ENCODE measurements at places on chromosomes 1 and 21.
A peak's percentile ranks its signal among the peaks of the same experiment; 100 is the strongest.

- no peak for DNase-seq
Observed at GRCh38 chr1:200506471-200506870, 96.6 kb upstream of the ZNF281 start.

DNA sequence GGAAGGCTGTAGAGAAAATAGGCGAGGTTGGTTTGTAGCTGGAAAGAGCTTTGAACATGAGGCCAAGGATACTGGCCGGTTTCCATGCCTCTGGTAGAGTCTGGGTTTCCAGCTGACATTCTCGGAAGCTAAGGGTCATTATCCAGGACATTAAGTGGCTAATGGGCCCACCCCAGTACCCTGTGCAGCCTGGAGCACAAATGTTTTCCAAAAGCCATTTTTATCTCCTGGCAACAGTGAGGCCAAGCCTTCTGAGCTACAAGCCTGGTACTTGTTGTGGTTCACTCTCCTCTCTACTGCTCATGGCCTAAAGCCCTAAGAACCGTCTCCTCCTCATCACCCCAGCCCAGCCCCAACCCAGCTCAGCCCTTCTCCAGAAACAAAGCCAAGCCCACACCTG is 122.9 kb downstream of the DMRTA2 start:
- no peak for DNase-seq

GRCh38 chr21:38945545-38946245 is 140.0 kb downstream of the ETS2 start:
- DNase-seq: no peak

- DNase-seq: no peak
Observed at GRCh38 chr1:56491441-56491840, 87.9 kb downstream of the PLPP3 start.

DNA sequence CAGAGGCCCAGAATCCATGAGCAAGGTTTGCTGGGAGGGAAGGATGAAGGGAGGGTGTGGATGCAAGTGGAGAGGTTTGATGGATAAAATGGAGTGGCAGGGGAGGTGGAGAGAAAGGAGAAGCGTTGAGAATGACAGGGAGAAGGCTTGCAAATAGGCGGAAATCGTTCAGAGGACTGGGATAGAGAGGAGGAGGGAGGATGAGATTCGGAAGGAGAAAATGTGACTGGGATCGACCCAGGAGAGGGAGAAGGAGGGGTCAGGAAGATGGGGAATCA is 376 bp downstream of the AVPR1B start:
- no peak for DNase-seq

- no peak for DNase-seq
Observed at GRCh38 chr21:14870853-14871149, 194.0 kb downstream of the NRIP1 start.

GRCh38 chr1:227422581-227422980 is 104.3 kb upstream of the CDC42BPA start:
- DNase-seq: no peak

- peak; percentile 43 for DNase-seq
Observed at GRCh38 chr1:182783068-182783467, 6.5 kb upstream of the NPL start.

DNA sequence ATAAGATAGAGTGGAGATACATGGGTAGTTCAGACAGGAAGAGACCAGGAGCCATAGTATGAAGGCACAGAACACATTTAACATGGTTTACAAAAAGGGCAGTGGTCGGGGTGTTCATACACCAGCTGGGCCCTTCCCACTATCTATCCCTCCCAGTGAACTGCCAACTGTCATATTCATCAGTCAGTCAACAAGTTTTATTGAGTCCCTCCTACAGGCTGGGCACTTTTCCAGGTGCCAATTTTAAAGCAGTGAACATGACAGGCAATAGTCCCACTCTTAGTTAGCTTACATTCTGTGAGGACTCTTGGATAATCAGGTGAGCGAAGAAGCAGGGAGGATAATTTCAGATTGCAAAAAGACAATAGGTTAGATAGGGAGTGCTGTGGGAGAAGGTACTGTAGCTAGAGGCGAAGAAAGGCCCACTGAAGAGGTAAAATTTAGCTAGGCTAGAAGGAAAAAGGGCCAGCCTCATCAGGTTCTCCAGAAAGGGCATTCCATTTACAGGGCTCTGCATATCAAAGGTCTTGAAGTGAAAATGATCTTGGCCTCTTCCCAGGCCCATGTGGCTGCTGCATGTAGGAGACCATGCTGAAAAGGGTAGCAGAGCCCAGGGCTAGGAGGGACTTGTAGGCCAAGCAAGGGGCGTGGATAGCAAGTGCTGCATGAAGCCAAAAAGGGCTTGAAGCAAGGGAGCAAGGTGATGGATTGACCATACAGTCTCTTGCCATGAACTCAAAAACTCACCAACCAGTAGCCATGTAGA is 274.7 kb upstream of the SNX7 start:
- DNase-seq: no peak
